ENCODE measurements at places on chromosomes 1 and 21. TPM values are rescaled to one million over a fixed set of nuclear protein-coding genes. Genes with fewer than 3 reads are reported as not detected.
A peak's percentile ranks its signal among the peaks of the same experiment; 100 is the strongest.

GRCh38 chr1:154809436-154810413, 60.4 kb downstream of the KCNN3 start:
- H3K27me3 ChIP-seq = peaks cover 7% of the 10 kb centered on the region
- H3K4me1 ChIP-seq = peaks cover 12% of the 10 kb centered on the region
- no peak overlapping the region for H3K27ac ChIP-seq
- peak; percentile 18 for DNase-seq
- no peak overlapping the region for H3K4me3 ChIP-seq

GRCh38 chr1:94872771-94873495, 52.8 kb downstream of the SLC44A3 start:
- peaks cover 2% of the 10 kb centered on the region for H3K27me3 ChIP-seq
- no peak for DNase-seq
- no peaks in the 10 kb centered on the region for H3K36me3 ChIP-seq
- H3K4me1 ChIP-seq = no peaks in the 10 kb centered on the region
- H3K27ac ChIP-seq = no peak overlapping the region

Gene SUSD4
- 0.83 TPM for total RNA-seq

DNA sequence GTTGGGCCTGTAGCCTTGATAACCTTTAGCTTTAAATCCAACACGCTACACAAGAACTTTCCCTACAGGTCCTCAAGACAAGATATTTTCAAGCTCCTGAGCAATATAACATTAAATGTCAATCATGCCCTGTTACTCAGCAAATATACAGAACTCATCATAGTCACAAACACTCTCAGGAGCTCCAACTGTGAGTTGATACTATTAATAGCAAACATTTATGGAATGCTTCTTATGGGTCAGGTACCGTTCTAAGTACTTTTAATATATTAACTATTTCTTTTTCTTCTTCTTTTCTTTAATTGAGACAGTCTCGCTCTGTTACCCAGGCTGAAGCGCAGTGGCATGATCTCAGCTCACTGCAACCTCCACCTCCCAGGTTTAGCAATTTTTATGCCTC, 10.1 kb downstream of the EYA3 start:
- no peak for DNase-seq
- peaks cover 5% of the 10 kb centered on the region for H3K36me3 ChIP-seq
- H3K27ac ChIP-seq = no peak overlapping the region
- H3K27me3 ChIP-seq = no peaks in the 10 kb centered on the region
- H3K4me1 ChIP-seq = peaks cover 16% of the 10 kb centered on the region

Gene PRKACB
- total RNA-seq = 20.1 TPM

GRCh38 chr1:1669468-1670440, 10.9 kb upstream of the CDK11B start:
- H3K27me3 ChIP-seq = no peaks in the 10 kb centered on the region
- peaks cover 9% of the 10 kb centered on the region for H3K36me3 ChIP-seq
- no peak overlapping the region for H3K27ac ChIP-seq
- no peaks in the 10 kb centered on the region for H3K4me1 ChIP-seq

DNA sequence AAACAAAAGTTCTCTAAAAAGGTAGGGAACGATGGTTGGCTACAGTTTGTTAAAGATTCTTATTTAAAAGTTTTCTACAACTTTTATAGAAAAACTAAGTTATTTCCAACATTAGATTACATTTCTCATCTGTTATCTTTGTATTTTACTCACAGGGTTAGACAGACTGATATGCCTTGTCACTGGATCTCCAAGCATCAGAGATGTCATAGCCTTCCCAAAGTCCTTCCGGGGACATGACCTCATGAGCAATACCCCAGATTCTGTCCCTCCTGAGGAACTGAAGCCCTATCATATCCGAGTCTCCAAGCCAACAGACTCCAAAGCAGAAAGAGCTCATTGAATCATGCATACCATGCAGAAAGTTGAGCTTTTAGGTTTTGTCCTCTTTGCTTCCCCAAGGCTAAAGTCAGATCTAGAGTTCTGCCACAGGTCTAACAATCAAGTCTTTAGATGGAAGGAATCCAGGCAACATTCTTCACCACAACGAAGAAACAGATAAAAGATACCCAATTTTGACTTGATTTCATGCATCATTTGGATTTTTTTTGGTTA, 10.3 kb downstream of the GAS5 start:
- H3K4me1 ChIP-seq = peaks cover 3% of the 10 kb centered on the region
- no peak for DNase-seq
- H3K36me3 ChIP-seq = peaks cover 44% of the 10 kb centered on the region
- H3K4me3 ChIP-seq = no peak overlapping the region

Gene LAPTM5
- 190 TPM for total RNA-seq

- no peaks in the 10 kb centered on the region for H3K27me3 ChIP-seq
- peak overlapping the region; percentile 100 for H3K27ac ChIP-seq
- H3K4me1 ChIP-seq = peaks cover 12% of the 10 kb centered on the region
- peak overlapping the region; percentile 95 for H3K4me3 ChIP-seq
These were observed 476 bp downstream of the AXDND1 start for GRCh38 chr1:179366093-179366800.

- H3K4me3 ChIP-seq = no peak overlapping the region
- H3K27ac ChIP-seq = no peak overlapping the region
- DNase-seq = no peak
- no peaks in the 10 kb centered on the region for H3K36me3 ChIP-seq
- H3K27me3 ChIP-seq = peaks cover 5% of the 10 kb centered on the region
These were observed 119.5 kb upstream of the CSF3R start for GRCh38 chr1:36602184-36602583.

- no peak overlapping the region for H3K27ac ChIP-seq
- H3K27me3 ChIP-seq = peaks cover 3% of the 10 kb centered on the region
- no peak overlapping the region for H3K4me3 ChIP-seq
- no peaks in the 10 kb centered on the region for H3K4me1 ChIP-seq
- H3K36me3 ChIP-seq = no peaks in the 10 kb centered on the region
These were observed 48.6 kb upstream of the LMO4 start for GRCh38 chr1:87279966-87280535.

DNA sequence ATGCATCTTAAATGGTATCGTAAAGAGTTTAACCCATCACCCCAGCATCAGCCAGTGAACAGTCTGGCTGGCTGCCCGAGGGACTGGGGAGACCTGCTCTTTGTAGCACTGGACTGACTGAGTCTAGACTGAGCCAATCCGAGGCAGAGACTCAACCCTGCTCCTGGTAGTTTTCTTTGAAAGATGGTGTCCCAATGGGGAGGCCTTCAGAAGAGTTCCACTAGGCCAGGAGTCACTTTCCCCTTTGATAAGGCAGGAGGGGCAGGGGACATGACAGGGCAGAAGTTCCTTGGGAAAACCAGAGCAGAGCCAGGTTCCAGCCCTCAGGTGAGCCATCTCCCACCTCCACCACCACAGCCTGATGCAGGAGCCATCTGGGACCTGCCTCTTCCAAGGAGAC, 203.5 kb downstream of the CAMTA1 start:
- DNase-seq = no peak
- peaks cover 13% of the 10 kb centered on the region for H3K27me3 ChIP-seq
- no peaks in the 10 kb centered on the region for H3K36me3 ChIP-seq
- H3K4me1 ChIP-seq = no peaks in the 10 kb centered on the region
- no peak overlapping the region for H3K27ac ChIP-seq

DNA sequence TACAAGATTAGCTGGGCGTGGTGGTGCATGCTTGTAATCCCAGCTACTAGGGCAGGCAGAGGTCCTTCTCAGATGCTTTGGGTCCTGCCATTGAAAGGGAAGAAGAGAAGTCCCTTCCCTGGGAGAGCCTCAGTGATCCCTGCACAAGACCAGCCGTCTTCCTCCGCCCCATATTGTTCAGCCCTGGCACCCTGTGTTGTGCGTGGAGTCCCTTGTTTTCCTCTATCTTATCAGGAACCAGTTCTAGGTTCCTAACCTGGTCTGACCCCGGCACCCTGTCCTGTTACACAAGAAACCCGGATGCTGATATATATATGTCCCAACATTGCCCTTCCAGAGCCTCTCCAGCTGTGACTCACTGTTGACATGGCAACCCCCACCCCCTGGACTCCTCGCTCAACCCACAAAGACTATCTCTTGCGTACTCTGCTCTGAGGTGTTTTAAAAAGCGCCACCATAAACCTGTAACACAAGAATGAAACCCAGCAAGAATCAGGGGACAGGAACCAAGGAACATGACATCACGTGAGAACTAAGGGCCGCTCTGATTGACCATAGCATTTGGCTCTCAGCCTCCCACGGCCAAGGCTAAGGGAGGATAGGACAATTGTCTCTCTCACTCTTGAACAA, 4.8 kb downstream of the MX2 start:
- DNase-seq = peak; percentile 38
- no peaks in the 10 kb centered on the region for H3K27me3 ChIP-seq
- H3K4me1 ChIP-seq = peaks cover 75% of the 10 kb centered on the region
- H3K4me3 ChIP-seq = no peak overlapping the region
- H3K27ac ChIP-seq = no peak overlapping the region

GRCh38 chr1:212238552-212238951, 46.7 kb upstream of the PPP2R5A start:
- peaks cover 29% of the 10 kb centered on the region for H3K4me1 ChIP-seq
- H3K27ac ChIP-seq = no peak overlapping the region
- no peak overlapping the region for H3K4me3 ChIP-seq
- no peaks in the 10 kb centered on the region for H3K36me3 ChIP-seq

- H3K27ac ChIP-seq = no peak overlapping the region
- H3K27me3 ChIP-seq = peaks cover 25% of the 10 kb centered on the region
- no peak overlapping the region for H3K4me3 ChIP-seq
- peaks cover 10% of the 10 kb centered on the region for H3K4me1 ChIP-seq
- DNase-seq = no peak
These were observed 10.7 kb upstream of the CCN1 start for GRCh38 chr1:85569737-85570404.

DNA sequence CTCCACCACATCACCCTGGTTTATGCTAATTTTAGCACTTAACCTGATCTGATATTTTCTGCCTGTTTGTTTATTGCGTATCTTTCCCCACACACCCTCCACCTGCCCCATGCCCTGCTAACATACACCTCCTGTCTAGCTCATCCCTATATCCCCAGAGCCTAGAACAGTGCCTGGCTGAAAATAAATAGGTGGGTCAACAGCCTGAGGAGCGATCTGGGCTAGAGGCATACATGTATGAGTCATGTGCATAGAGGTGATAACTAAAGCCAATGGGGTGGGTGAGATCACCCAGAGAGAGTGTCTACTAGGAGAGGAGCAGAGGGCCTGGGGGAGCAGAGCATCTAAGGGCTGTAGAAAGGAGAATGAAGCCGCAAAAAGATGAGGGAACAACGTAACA, 2.7 kb downstream of the HTR1D start:
- no peak overlapping the region for H3K27ac ChIP-seq
- peaks cover 3% of the 10 kb centered on the region for H3K4me1 ChIP-seq
- no peaks in the 10 kb centered on the region for H3K36me3 ChIP-seq
- H3K4me3 ChIP-seq = no peak overlapping the region
- H3K27me3 ChIP-seq = peaks cover 47% of the 10 kb centered on the region

DNA sequence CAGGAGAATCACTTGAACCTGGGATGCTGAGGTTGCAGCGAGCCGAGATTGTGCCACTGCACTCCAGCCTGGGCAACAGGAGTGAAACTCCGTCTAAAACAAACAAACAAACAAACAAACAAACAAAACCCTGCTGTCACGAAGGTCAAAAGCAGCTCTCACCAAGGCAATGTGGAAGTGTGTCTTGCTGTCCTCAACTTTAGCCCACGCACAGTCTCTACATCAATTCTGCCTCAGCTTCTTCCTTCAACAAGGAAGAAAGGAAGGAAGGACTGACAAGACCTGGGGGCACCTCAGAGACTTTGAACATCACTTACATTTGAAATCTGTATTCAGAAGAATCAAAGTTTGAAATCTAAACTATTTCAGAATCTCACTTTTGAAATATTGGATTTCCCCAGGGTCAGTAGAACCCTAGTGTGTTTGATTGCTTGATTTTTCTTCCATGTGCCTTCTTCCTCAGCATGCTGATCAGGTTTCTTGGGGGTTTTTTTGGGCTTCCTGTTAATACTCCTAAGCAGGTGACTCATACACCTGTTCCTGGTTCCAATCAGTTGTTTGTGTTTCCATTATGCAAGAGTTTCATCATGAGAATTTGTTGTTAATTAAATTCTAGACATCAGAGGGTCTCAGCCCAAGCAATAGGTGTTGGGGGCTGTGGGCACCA, 6.5 kb upstream of the CSTB start:
- H3K36me3 ChIP-seq = no peaks in the 10 kb centered on the region
- H3K27me3 ChIP-seq = no peaks in the 10 kb centered on the region
- peak overlapping the region; percentile 39 for H3K4me3 ChIP-seq
- no peak for DNase-seq
- peak overlapping the region; percentile 97 for H3K27ac ChIP-seq

DNA sequence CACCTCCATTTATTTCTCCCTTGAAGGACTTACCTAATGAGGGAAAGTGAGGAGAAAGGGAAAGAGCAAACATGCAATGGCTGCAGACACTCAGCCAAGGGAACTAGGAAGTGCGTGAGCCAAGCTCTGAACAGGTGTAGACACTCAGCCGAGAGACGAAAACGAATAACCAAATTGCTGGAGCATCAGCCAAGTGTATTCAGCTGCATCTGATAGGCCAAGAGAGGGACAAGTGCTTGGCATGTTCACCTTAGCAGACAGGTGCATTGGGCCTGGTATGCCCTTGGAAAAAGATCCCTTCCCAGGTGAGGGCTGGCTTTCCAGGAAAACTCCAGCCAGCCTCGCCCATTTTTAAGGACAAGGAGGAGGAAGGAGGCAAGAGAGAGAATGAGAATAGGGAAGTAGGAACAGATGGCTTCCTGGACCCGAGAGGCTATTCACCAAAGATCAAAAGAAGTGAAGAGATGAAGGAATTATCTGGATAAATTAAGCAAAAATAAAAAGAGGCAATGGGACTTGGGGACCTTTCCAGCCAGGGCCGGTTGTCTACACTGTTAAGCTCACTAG, 184.7 kb downstream of the TOMM20 start:
- H3K4me3 ChIP-seq = no peak overlapping the region
- no peak overlapping the region for H3K27ac ChIP-seq
- DNase-seq = peak; percentile 6

GRCh38 chr21:42892582-42892930, 553 bp upstream of the NDUFV3 start:
- H3K27ac ChIP-seq = peak overlapping the region; percentile 89
- H3K36me3 ChIP-seq = peaks cover 6% of the 10 kb centered on the region
- no peak for DNase-seq
- peaks cover 12% of the 10 kb centered on the region for H3K4me1 ChIP-seq
- H3K27me3 ChIP-seq = no peaks in the 10 kb centered on the region
- peak overlapping the region; percentile 87 for H3K4me3 ChIP-seq

- no peak overlapping the region for H3K4me3 ChIP-seq
- peaks cover 2% of the 10 kb centered on the region for H3K27me3 ChIP-seq
- DNase-seq = no peak
- H3K27ac ChIP-seq = no peak overlapping the region
- no peaks in the 10 kb centered on the region for H3K4me1 ChIP-seq
These were observed 96.4 kb downstream of the C1orf21 start for GRCh38 chr1:184483101-184483683.

GRCh38 chr1:17765444-17766411, 10.6 kb downstream of the ACTL8 start:
- peaks cover 14% of the 10 kb centered on the region for H3K27me3 ChIP-seq
- H3K27ac ChIP-seq = no peak overlapping the region
- no peak for DNase-seq

GRCh38 chr1:32241001-32241763, 5.8 kb upstream of the FAM167B start:
- peaks cover 19% of the 10 kb centered on the region for H3K4me1 ChIP-seq
- peak; percentile 58 for DNase-seq
- no peaks in the 10 kb centered on the region for H3K27me3 ChIP-seq
- H3K27ac ChIP-seq = no peak overlapping the region
- no peaks in the 10 kb centered on the region for H3K36me3 ChIP-seq
- peak overlapping the region; percentile 78 for H3K4me3 ChIP-seq

All from activated CD4-positive, alpha-beta memory T cell treated with anti-CD3 and anti-CD28 coated beads for 36 hours (primary cell).